ENCODE measurements at places on chromosomes 4 and X. TPM values are rescaled to one million over a fixed set of nuclear protein-coding genes. Genes with fewer than 3 reads are reported as not detected.

DNA sequence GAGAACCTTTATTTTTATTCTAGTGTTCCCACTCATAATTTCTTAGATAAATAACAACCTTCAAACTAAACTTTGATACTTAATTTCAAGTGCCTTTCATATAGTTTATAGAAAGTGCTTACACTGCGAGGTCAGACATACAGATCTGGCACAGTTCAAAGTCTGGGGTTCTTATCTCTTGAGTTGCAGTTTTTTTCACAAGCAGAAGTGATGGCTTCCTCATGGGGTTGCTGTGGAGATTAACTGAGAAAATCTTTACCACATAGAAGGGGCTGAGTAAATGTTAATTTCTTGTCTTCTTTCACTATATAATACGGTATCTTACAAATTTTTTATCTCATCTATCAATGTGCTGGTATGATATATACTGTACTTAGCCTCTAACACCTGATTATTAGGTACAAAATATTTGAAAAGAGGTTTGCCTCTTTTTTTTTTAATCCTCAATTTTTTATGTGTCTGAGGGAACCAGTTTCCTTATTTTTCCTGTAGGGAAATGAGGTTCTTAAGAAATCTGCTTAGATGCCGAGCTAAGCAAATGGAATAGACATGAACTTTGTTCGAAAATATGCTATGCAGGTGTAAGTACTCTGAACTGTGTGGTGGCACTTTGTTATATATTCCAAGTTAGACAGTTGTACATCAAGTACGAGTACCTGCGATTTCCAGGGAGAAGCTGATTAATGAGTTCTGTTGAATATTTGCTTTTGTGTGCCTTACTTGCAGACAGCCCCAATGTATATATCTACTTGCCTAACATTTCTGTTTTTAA is 3.3 kb downstream of the ING2 start:
- no peaks in the 10 kb centered on the region for H3K36me3 ChIP-seq
- H3K4me1 ChIP-seq = no peaks in the 10 kb centered on the region
- no peaks in the 10 kb centered on the region for H3K27me3 ChIP-seq
- no peak overlapping the region for H3K4me3 ChIP-seq
- no peak for DNase-seq

GRCh38 chrX:139554991-139555675 is 24.6 kb downstream of the F9 start:
- H3K4me1 ChIP-seq = no peaks in the 10 kb centered on the region
- no peaks in the 10 kb centered on the region for H3K36me3 ChIP-seq
- no peak for DNase-seq
- no peak overlapping the region for H3K4me3 ChIP-seq
- H3K27me3 ChIP-seq = no peaks in the 10 kb centered on the region
- H3K27ac ChIP-seq = no peak overlapping the region

DNA sequence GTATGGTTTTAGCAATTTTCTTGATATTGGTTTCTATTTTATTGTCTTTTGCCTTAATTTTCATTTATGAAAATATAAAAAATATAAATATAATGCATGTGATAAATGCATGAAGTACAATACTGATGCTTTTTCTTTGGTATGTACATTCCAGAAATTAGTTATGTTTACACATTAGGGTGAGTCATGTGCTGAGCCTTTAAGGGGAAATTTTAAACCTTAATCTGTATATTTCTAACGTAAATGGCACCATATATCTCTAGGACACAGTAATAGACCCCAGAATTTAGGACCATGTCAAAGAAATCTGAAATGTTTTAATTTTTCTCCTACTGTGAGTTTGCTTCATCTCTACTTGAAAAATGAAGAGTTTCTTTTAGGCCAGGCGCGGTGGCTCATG is 117.8 kb upstream of the SPRY1 start:
- no peak overlapping the region for H3K4me3 ChIP-seq
- DNase-seq = no peak
- no peak overlapping the region for H3K27ac ChIP-seq
- no peaks in the 10 kb centered on the region for H3K27me3 ChIP-seq
- H3K36me3 ChIP-seq = no peaks in the 10 kb centered on the region

Gene SHROOM2
- total RNA-seq = 8.7 TPM

Gene BMPR1B
- 13.6 TPM for total RNA-seq

DNA sequence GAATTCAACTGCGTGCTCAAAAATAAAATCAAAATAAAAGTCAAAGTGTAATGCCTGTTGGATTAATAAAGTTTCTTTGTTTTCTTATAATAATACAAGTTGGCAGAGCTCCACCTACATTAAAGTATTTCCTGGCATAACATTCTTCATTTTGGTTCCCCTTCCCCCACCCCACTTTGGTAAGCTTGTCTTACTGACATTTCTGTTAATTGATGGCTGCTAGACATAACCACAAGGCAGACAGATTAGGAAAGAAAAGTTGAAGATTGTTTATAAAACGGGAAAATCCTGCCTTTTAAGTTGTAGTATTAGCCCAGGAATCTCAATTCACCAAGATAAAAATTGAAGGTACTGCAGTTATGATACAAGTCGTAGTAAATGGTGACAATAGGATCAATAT is 246.5 kb upstream of the RPS6KA3 start:
- DNase-seq = no peak
- H3K27ac ChIP-seq = no peak overlapping the region
- H3K4me1 ChIP-seq = no peaks in the 10 kb centered on the region
- H3K27me3 ChIP-seq = no peaks in the 10 kb centered on the region
- no peak overlapping the region for H3K4me3 ChIP-seq
- H3K36me3 ChIP-seq = no peaks in the 10 kb centered on the region

Gene SHOX
- total RNA-seq = not detected

DNA sequence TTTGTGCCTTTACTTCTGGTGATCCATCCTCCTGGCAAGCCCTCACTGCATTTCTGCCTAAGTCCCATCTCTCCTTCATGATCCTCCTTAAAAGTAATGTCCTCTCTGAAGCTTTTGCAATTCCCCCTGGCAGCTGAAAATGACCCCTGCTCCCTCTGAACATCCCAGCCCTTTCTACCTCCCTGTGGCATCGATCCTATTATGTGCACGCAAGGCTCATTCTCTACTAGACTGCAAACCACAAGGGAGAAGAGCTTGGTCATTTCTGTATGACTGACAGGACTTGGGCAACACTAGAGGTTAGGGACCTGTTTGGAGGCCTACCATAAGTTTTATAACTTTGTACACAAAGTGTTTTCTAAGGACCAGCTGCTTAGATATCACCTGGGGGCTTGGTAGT is 50.8 kb upstream of the RAP2C start:
- peak overlapping the region; percentile 60 for H3K27ac ChIP-seq

GRCh38 chr4:76035799-76036380 is at the start of gene CXCL11:
CXCL11 (minus strand) TSS chr4:76036070; CDS start chr4:76035987, 83 bp downstream.
- no peaks in the 10 kb centered on the region for H3K36me3 ChIP-seq
- H3K27ac ChIP-seq = no peak within 1 kb of the TSS
- DNase-seq = no peak

GRCh38 chr4:2767705-2768074 is 11.6 kb upstream of the TNIP2 start:
- H3K4me1 ChIP-seq = no peaks in the 10 kb centered on the region

DNA sequence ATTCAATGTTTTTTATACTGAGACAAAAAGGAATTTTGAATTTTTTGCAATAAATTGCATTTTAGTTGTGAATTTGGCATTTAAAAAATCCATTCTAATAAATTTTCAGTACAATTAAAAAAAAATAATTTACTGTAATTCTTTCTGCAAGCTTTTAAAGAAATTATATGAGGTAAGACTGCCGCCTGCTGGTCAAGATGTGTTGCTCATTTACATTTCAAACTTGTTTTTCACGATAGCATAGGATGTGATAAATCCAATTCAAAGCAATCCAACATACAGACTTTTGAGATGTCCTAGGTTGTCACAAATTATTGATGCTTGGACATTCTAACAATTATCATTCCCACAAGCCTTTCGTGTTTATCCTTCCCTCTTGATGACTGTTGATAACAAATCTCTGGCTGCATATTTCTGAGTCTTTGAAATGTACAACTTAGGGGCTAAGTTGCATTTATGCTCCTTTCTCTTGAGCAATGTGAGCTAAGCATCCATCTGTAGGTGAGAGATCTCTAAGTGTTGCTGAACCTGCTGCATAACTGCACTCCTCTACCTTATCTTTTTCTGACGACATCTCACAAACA is 21.7 kb upstream of the MFAP3L start:
- no peak overlapping the region for H3K4me3 ChIP-seq
- peak; percentile 25 for DNase-seq
- no peaks in the 10 kb centered on the region for H3K27me3 ChIP-seq
- no peaks in the 10 kb centered on the region for H3K4me1 ChIP-seq
- H3K36me3 ChIP-seq = no peaks in the 10 kb centered on the region

Gene UGT2B15
- total RNA-seq = not detected

DNA sequence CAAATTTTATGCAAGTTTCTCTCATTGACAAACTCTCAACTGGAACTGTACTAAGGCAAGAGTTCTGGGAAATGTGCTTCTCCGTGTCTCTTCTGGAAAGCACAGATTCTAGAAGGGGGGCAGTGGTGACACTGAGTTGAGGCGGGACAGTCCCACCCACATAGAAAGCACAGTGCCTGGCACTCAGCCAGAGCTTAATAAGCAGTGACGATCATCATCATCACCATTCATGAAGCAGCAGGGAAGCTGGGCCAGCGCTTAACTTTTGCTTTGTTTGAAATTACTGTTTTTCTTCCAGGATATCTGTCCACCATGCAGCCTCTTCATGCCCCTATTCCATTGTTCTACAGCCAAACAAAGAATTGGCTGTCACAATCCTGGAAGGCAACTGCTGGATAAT is 60.3 kb downstream of the BEND2 start:
- no peak for DNase-seq
- H3K4me3 ChIP-seq = no peak overlapping the region

Gene GPR143
- total RNA-seq = 2.4 TPM

GRCh38 chrX:9781941-9782340 is 4.3 kb upstream of the SHROOM2 start:
- no peaks in the 10 kb centered on the region for H3K4me1 ChIP-seq
- no peak for DNase-seq
- H3K36me3 ChIP-seq = no peaks in the 10 kb centered on the region
- H3K4me3 ChIP-seq = no peak overlapping the region
- H3K27me3 ChIP-seq = no peaks in the 10 kb centered on the region

Gene ETFDH
- total RNA-seq = 25.1 TPM

GRCh38 chr4:15535599-15535998 is 65.9 kb downstream of the CC2D2A start:
- DNase-seq = no peak
- no peak overlapping the region for H3K27ac ChIP-seq
- no peak overlapping the region for H3K4me3 ChIP-seq

Gene GAGE12J
- total RNA-seq = not detected

- DNase-seq = no peak
- H3K27me3 ChIP-seq = no peaks in the 10 kb centered on the region
- H3K36me3 ChIP-seq = no peaks in the 10 kb centered on the region
- H3K4me1 ChIP-seq = no peaks in the 10 kb centered on the region
- no peak overlapping the region for H3K4me3 ChIP-seq
- peak overlapping the region; percentile 41 for H3K27ac ChIP-seq
Observed at GRCh38 chr4:40194602-40195161, 2.1 kb upstream of the RHOH start.

- no peaks in the 10 kb centered on the region for H3K4me1 ChIP-seq
- no peaks in the 10 kb centered on the region for H3K27me3 ChIP-seq
- H3K27ac ChIP-seq = peak overlapping the region; percentile 44
- H3K36me3 ChIP-seq = no peaks in the 10 kb centered on the region
Observed at GRCh38 chr4:123599061-123599919, 202.7 kb downstream of the SPRY1 start.

- DNase-seq = no peak
- no peaks in the 10 kb centered on the region for H3K4me1 ChIP-seq
- no peaks in the 10 kb centered on the region for H3K36me3 ChIP-seq
- no peak overlapping the region for H3K27ac ChIP-seq
Observed at GRCh38 chr4:140726776-140727500, 29.2 kb downstream of the TBC1D9 start.

Gene NXF2B
- not detected for total RNA-seq

All from uterus (tissue), 4 donors.